Suppressor macrophage (primary cell): ENCODE measurements at places on chromosomes 6 and 20.

DNA sequence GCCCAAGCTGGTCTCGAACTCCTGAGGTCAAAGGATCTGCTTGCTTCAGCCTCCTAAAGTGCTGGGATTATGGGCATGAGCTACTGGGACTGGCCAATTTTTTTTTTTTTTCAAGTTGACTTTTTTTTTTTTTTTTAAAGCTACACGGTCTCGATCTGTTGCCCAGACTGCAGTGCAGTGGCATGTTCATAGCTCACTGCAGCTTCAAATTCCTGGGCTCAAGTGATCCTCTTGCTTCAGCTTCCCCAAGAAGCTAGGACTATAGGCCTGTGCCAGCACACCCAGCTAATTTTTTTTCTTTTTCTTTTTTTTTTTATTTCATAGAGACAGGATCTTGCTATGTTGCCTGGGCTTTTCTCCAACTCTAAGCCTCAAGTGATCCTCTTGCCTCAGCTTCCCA lies 59.5 kb downstream of the NCOA3 start:
- DNase-seq = no peak

DNA sequence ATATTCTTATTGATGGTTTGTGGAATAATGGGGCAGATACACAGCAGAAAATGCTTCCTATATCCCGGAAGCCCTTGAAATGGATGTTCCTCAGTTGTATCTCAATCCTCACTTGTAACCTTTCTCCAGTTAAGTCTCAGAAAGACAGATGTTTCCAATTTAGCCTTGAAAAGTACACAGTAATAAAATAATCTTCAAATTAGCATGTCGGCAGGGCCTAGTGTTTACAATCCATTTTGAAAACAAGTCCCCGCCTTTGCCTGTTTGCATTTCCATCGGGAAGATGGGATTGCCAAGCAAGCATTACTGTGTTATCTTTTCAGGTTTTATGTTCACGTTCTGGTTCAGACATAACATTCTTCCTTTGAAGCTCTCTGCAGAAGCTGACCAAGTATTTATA lies 41.5 kb downstream of the SNRNP48 start:
- no peak for DNase-seq

GRCh38 chr20:32751293-32751692 lies 8.0 kb upstream of the COMMD7 start:
- DNase-seq = no peak

- no peak for DNase-seq
Measured at GRCh38 chr6:42049116-42049809, 1.1 kb upstream of the TAF8 start.

- no peak for DNase-seq
Measured at GRCh38 chr6:15008269-15008668, 237.6 kb upstream of the JARID2 start.

DNA sequence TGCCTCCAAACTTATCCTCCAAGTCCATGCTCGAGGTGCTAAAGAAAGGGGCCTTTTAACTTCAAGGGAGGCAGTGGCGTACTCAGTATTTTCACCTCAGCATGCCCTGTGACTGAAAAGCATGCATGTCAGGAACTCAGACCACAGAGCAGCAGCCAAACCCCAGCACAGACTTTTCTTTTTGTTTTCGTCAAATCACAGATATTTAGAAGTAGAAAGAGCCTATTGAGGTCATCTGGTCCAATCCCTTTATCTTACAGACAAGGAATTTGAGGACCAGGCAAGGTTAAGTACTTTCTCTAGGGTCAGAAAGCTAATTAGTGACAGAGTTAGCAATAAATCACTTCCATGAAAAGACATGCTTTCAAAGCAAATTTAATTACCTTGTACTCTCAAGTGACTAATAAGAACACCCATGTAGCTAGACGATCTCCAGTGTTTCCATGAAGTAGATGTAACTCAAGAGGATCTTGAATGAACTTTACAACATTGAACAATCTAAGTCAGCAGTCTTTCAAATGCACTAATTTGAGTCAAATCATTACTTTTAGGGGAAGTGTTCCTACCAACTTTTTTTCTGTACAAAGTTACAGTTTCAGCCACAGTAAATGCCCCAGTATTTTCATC lies 35.9 kb downstream of the MOXD1 start:
- no peak for DNase-seq

DNA sequence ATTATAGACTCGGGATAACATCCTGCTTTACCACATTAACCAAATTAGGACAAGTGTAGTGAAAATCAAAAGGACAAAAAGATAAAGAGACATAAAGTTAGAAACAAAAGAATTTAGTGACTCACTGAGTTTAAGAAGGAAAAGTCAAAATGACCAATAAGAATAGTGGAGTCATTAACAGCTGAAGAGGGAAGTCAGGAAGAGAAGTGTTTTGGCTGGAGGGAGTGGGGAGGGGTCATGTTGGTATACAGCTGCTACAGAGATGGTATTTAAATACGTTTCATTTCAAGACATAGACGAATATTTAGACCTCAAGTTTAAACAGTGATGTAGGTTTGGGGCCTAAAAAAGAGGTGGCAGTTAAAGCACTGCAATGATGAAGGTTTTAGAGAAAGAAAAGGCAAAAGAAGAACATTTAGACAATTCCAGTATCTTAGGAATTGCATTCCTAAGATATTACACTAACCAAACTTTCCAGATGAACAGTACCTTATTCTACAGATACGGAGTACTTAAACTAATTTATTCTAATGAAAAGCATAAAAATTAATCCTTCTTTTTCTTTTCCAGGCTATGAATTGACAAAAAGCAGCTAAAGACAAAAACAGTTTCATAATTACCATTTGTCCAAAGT lies 10.6 kb downstream of the FKBP5 start:
- no peak for DNase-seq

- DNase-seq = no peak
Measured at GRCh38 chr20:57940868-57941522, 231.2 kb upstream of the PMEPA1 start.

DNA sequence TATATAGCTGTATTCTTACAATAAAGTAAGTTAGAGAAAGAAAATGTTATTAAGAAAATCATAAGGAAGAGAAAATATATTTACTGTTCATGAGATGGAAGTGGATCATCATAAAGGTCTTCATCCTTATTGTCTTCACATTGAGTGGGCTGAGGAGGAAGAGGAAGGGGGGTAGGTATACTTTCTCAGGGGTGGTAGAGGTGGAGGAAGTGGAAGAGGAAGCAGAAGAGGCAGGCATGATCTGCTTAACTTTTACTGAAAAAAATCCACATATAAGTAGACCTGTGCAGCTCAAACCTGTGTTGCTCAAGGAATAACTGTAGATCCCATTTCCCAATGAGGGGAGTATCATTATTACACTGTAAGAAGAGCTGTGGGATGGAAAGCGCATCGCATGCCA lies 714.2 kb downstream of the KIF16B start:
- no peak for DNase-seq

- DNase-seq = no peak
Measured at GRCh38 chr6:43378631-43379030, 9.2 kb upstream of the ZNF318 start.

DNA sequence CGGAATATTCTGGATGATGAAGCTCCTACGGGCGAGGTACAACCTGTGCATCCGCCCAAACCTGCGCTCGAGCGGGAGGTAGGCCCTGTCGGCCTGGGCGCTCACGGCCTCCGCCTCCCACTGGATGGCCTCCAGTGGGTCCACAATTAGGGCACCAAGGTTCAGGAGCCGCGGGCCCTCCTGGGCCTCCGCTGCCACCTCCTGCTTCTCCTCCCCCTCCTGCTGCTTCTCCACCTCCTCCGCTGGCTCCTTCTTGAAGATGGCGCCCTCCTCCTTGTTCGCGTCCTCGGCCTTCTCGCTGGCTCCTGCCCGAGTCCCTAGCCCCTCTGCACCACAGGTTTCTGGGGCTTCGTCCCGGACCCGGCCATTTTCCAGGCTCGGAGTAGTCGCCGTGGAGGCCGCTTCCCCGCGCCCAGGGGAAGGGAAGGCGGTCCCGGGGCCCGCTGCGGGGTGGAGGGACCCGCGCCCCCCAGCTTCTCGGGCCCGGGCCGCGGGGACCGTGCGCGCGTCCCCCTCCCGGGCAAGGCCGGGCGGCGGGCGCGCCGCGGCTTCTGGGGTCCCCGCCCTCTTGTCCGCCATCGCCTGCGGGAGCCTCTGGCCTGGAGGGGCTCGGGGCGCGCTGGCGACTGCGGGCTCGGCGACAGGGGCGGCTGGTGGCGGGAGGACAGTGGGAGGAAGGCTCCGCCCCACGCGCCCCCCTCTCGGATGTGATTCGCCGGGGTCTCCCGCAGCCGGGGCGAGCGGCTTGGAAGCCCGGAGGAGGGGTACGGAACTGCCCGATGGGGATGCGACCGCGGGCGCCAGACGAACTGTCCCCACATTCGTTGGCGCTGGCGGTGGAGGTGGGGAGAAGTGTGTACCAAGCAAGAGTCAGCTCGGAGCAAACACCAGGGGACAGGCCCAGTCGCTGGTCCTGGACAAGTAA lies 17.6 kb downstream of the PLAGL2 start:
- DNase-seq = no peak

DNA sequence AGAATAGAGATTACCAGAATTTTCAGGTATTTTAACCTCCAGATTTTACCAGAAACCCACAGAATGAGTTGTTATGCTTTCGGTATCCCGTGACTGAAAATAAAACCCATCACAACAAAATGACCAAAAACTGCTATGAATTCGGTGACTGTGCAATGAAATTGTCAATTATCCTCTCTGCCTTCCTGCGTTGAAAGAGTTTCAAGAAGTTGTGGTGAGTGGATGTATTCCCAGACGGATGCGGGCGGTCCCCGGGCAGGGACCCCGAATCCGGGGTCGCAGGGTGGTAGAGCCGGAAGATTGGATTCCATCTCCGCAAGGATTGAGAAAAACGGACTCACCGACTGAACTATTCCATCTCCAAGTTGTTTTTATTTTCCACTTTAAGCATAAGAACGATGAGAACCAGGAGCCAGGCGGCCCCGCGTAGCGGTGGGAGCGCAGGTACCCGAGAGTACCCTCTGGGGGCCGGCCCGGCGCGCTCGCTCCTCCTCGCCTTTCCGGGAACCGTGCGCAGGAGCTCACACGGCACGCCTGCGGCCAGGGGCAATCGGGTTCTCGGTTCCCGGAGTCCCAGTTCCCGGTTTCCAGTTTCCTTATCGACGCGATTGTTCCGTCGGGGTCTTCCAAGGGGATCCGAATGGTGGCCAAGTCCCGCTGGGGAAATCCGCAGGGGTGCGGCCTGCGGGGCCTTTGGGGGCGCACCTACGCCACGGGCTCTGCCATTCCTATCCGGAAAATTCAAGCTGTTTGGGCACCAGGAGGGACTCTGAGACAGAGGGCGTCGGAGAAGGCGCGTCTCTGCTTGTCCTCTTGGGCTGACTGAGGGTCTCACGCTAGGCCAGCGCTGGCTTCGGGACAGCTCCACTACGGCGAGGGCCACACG lies 104.9 kb upstream of the PRDM1 start:
- no peak for DNase-seq

DNA sequence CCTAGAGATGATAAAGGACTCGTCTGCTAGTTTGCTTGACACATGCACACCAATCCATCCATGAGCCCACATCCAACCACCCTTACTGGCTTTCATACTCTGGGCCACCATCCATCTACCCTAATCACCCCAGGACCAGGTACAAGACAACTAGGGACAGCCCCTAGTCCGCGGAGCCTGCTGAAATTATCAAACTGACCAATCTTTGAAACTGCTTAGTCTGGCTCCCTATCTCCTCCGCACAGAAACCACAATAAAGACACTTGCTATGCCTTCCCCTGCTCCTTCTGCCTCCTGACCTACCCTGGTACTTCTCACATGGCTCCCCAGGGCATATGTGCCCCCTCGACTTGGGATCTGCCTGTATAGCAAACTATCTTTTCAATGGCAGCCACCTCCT lies 33.1 kb downstream of the PXDC1 start:
- no peak for DNase-seq

DNA sequence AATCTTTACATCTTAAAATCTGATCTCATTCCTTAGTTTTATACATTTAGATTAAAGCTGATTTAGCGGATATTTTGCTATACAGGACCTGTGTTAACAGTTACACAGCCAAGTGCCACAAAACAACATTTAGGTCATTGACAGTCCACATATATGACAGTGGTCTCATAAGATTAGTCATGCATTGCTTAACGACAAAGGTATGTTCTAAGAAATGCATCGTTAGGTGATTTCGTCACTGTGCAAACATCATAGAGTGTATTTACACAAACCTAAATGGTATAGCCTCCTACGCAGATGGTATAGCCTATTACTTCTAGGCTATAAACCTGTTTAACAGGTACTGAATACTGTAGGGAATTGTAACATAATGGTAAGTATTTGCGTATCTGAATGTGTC lies 21.6 kb downstream of the ADGRG6 start:
- DNase-seq = no peak

DNA sequence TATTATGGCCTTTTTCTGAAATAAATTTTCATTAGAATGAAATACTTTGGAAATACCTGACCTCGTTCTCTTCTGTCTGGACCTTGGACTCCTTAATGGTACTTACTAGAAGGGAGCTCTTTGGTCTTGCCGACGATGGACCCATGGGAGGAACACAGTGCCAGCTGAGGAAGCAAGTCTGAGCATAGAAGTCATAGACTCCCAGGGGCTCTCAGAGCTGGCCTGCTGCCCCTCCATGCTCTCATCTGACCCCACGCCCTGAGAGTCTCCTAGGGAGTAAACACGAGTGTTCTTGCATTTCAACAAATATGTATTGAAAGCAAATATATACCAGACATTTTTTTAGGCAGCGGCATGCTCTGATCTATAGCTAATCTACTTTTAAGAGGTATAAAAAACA lies 87.8 kb downstream of the PLEKHG1 start:
- no peak for DNase-seq

DNA sequence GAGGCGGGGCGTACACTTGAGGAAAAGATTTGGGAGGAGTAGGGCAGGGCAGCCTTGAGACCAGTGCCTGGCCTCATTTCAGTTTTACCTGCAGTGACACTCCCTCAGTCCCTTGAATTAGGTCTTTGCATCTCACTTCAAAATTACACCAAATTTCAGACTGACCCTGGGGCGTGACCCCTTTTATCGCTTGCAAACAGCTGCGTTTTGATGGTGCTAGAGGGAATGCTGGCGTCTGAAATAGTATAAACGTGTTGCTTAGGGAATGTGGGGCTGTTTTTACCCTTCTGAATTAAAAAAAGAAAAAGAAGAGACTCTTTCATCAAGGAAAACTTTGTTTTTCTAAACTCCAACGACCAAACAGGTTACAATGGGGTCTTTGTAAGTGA lies 21.0 kb downstream of the COL9A1 start:
- no peak for DNase-seq

DNA sequence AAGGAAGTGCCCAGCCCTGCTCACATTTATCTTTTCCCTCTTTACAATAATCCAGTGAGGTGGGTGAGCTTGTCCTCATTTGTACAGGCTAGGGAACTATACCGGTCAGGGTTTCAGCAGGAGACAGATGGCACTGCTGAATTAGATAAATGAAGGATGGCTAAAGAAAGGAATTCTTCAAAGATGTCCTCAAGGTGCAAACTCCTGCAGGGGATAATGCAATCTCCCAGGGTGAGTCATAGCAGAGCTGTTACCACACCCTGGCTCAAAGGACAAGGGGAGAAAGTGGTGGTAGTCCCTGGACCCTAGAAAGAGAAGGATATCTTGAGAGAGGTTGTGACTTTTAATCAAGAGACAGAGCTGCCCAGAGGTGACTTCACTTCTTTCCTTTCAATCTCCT lies 66.7 kb downstream of the RFPL4B start:
- DNase-seq = no peak

GRCh38 chr20:46307999-46308257 lies 370 bp downstream of the CDH22 start:
- no peak for DNase-seq
